ENCODE measurements at places on chromosomes 13 and 19.
A peak's percentile ranks its signal among the peaks of the same experiment; 100 is the strongest.

DNA sequence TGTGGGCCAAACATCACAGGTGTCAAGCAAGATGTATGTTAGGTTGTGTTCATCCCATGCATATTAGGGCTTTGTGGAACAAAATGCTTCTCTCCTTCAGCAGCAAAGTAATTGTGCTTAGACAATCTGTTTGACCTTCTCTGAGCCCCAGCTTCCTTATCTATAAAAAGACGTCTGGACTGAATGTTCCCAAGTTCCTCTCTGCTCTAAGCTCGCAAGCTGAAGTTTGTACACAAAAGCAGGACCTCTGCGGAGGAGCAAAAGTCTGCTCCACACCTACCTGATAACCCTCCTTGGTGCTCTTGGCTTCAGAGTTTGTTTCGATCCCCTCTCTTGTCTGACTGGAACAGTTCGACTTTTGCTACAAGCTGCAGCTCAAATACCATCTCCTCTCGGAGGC lies 95.7 kb upstream of the UBL3 start:
- no peak for DNase-seq

- no peak for DNase-seq
These were observed 918.6 kb downstream of the UQCRFS1 start for GRCh38 chr19:28294395-28294794.

DNA sequence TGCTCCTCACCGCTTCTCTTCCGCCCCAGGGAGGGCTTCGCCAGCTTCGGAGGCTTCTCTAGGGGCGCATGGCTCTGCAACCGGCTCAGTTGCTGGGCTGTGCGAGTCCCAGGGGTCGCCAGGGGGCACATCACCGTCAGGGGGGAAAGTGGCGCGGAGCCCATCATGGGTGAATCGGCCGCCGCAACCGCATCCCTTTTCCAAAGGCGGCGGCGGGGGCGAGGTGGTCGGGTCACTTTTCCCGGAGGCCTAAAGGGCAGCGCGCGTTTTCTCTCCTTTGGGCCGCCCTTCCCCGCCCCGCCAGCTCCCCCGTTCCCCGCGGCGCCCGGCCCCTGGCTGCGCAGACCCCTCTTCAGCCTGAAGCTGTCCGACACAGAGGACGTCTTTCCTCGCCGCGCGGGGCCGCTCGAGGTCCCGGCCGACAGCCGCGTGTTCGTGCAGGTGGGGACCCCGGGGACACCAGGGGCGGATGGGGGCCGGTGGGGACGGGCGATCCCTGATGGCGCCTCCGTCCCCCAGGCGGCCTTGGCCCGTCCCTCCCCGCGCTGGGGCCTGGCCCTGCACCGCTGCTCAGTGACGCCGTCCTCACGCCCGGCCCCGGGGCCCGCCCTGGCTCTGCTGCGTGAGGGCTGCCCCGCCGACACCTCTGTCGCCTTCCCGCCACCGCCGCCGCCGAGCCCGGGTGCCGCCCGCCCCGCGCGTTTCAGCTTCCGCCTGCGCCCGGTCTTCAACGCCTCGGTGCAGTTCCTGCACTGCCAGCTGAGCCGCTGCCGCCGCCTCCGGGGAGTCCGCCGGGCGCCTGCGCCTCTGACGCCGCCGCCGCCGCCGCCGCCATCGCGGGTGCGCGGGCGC lies 1.7 kb downstream of the TGFBR3L start:
- DNase-seq: peak; percentile 38

GRCh38 chr19:48999481-49000325 lies 6.0 kb downstream of the RUVBL2 start:
- DNase-seq: peak; percentile 34

DNA sequence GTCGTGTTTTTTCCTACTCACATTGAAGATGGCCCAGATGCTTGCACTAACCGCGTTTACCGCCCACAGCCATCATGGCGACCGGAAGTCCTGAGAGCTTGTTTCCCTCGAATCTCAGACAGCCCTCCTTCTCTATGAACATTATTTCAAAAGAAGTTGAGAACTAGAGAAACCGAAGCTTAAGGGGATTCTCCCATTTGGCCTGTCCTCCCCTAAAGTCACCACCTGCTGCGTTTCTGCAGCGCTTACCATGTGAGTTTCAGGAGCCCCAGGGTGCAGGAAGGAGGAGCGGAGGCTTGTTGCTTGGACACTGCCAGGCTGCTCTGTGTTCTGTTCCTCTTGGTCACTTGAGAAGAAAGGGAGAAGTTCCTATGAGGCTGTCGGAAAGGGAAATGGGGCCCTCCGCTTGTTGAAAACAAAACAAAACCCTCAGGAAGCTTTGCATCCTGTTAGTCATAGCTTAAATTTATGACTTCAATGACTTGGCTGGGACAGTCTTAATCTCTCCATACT lies 6.2 kb downstream of the CARD8 start:
- DNase-seq: peak; percentile 58

GRCh38 chr13:27789495-27790303 lies 2.6 kb upstream of the GSX1 start:
- no peak for DNase-seq

GRCh38 chr13:98796191-98796590 lies 43.7 kb upstream of the SLC15A1 start:
- no peak for DNase-seq

DNA sequence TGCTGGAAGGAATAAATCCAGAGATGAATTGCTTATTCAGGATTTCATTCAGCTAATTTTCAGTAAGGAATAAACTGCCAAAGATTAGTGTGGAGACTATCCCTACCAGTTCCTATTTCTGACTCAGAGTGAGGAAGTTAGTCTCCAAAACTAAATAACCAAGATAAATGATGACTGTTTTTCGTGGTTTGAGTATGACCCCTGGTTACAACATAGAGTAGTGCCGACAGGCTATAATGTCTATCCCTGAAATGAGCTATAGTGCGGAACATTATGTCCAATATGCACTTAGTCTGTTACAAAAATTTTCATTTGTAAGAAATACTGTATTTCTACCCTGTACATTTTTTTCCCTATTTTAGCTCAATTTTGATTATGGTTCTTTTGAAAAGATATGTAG lies 51.4 kb downstream of the NBEA start:
- no peak for DNase-seq

DNA sequence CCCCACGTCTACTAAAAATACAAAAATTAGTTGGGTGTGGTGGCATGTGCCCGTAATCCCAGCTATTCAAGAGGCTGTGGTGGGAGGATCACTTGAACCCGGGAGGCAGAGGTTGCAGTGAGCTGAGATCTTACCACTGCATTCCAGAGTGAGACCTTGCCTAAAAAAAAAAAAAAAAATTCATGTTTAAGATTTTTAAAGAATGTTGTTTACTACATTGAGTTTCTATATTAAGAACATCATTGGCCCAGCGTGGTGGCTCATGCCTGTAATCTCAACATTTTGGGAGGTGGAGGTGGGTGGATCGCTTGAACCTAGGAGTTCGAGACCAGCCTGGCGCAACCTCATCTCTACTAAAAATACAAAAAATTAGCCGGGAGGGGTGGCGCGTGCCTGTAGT lies 31.9 kb upstream of the FLT1 start:
- no peak for DNase-seq

DNA sequence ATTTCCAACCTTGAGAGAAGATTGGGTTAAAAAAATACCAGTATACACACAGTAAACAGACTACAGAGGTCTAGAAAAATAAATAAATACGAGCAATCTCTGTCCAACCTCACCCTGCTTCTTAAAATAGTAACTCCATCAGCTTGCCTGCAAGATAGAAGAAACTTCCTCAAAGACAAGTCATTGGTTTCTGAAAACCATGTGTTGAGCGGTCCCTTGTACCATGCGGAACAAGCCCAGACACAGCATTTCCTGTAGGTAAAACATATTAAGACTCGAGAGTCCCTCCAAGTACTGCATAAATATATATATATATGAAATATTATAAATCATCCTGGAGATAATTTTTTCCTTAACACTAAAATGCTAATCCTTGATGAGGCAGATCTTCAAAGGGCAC lies 157.4 kb downstream of the MZT1 start:
- DNase-seq: no peak

DNA sequence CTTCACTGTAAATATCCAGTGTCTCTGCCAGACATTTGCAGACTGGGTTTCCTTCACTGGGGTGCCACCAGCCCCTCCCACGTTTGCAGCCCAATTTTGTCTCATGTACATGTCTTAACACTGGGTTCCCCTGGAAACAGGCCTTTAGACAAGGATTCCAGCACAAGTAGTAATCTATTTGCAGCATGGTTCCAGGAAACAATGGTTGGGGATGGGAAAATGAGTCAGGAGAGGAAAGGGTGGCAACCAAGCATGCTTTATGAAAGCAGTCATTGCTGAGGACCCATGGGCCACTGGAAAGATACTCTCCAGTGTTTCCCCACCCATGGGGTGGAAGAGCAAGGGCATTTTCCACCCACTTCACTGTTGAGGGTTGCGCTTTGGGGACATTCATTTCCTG lies 53.6 kb upstream of the FARP1 start:
- DNase-seq: no peak

GRCh38 chr13:24927810-24928404 lies 163.9 kb downstream of the RNF17 start:
- DNase-seq: no peak

GRCh38 chr13:34757441-34757840 lies 184.6 kb upstream of the NBEA start:
- no peak for DNase-seq

DNA sequence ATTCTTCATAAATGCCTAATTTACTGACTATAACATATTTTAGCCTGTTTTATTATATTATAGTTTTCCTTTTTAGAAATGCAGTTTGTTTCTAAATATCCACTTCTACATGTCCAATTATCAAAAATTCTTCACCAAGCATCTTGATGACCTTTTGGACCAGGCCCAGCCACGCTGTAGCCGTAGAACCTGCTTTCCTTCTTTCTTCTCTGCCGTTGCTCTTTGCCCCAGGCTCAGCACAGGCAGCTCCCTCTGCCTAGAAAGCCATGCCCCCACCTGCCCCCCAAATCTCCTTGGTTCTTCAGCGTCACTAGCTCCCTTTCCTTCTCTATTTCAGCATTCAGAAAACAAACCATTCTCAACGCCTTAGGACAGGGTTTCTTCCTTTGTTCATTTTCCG lies 65.4 kb downstream of the ESD start:
- DNase-seq: no peak

- DNase-seq: no peak
These were observed 30.4 kb downstream of the TPT1 start for GRCh38 chr13:45310341-45311131.

- no peak for DNase-seq
These were observed 78.3 kb downstream of the IER2 start for GRCh38 chr19:13228561-13228960.

DNA sequence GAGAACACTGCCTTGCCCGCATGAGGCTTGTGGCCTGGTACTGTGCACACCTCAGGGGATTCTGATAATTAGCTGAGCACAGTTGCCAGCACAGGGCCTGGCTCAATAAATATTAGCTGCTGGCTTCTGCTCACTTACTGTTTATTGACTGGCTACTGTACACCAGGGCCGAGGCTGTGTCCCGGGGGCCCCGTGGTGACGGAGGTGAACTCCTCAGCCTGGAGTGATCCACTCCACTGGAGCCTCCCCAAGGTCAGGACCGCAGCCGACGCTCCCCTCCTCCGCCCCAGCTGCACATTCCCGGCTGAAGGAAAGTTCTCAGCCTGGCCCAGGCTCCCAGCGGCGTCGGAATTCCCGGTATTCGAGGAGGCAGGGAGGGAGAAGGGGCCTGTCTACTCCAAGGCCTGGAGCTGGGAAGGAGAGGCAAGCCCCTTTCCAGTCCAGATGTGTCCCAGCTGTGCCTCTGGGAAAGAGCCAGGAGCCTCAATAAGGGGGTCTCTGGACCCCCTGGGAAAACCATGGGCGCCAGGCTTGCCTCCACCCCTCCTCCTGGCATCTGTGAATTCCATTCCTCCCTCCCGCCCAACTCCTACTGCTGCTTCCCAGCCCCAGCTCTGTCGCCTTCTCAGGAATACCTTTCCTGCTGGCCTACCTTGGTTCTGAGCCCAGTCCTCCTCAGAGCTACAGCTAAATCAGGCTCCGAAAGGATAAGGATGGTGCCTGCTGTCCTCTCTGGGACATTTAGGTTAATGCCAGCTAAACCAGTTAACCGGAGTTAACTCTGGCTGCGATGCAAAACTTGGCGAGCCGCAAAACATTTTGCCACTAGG lies 7.3 kb downstream of the RPS16 start:
- DNase-seq: no peak

DNA sequence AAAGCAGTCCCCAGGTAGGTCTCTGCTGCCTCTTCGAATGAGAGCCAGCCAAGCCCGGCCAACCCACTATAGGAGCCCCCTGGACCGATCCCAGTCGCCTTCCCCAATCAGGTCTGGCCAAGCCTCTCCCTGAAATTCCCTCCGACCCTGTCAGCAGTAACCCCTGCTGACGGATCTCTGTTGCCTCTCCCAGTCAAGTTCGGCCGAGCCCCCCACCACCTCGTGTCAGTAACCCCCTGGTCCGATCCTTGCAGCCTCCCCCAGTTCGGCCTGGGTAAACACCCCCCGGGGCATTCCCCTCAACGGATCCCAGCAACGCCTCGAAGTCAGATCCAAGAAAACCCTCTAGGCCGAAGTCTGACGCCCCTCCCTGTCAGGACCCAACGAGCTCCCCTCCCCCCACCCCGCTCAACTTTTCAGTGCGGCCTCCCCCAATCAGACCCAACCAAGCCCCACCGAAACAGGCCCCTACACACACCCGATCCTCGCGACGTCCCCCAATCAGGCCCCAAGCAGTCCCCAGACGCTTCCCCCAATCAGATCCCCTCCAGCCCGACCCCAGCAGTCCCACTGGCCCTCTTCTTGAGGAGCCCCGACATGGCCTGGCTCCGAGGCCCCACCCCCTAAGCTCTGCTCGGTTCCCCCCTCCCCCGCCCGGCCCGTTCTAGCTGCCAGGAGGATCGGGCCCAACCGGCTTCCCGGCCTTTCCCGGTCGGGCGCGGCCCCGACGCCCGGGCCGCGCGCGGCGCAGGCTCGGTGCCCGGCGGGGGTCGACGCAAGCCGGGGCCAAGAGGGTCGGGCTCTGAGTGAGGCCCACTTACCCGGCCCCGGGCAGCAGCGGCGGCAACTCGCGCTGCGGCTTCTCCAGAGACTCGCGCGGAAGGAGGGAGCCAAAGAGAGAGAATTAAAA lies 1.8 kb downstream of the TNPO2 start:
- DNase-seq: peak; percentile 49

DNA sequence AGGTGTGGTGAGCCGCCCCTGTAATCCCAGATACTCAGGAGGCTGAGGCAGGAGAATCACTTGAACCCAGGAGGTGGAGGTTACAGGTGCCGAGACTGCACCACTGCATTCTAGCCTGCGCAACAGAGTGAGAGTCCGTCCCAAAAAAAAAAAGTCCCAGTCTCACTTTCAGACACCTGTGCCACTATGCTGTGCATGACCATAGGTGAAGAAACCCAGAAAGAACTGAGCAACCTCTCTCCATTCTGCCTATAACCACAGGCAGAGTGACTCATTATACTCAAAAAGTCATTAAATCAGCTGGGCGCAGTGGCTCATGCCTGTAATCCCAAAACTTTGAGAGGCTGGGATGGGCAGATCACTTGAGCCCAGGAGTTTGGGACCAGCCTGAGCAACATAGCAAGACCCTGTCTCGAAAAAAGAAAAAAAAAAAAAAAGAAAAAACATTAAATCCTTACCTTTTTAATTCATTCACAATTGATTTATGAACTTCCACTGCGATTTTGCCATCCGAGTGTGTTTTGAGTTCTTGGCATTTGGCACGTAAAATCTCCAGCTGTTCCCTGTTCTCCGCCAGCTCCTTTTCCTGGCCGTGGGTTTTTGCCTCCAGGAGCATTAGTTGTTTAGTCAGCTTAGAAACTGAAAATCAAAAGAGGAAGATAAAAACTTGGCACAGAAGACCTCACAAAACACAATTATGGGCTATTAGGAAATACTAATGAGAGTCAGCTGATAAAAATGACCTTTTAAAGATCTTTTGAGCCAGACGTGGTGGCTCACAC lies 45.5 kb upstream of the SLC7A9 start:
- DNase-seq: no peak

- no peak for DNase-seq
These were observed 209.0 kb downstream of the FGF14 start for GRCh38 chr13:102192858-102193257.

Measured in T-helper 22 cell (primary cell).